H54 (cell line): ENCODE measurements at places on chromosomes 6 and 20.

GRCh38 chr6:154954347-154954746, 40.8 kb upstream of the TIAM2 start:
- no peak for DNase-seq

- DNase-seq: no peak
These were observed 251.4 kb downstream of the SOD2 start for GRCh38 chr6:159441704-159441981.

DNA sequence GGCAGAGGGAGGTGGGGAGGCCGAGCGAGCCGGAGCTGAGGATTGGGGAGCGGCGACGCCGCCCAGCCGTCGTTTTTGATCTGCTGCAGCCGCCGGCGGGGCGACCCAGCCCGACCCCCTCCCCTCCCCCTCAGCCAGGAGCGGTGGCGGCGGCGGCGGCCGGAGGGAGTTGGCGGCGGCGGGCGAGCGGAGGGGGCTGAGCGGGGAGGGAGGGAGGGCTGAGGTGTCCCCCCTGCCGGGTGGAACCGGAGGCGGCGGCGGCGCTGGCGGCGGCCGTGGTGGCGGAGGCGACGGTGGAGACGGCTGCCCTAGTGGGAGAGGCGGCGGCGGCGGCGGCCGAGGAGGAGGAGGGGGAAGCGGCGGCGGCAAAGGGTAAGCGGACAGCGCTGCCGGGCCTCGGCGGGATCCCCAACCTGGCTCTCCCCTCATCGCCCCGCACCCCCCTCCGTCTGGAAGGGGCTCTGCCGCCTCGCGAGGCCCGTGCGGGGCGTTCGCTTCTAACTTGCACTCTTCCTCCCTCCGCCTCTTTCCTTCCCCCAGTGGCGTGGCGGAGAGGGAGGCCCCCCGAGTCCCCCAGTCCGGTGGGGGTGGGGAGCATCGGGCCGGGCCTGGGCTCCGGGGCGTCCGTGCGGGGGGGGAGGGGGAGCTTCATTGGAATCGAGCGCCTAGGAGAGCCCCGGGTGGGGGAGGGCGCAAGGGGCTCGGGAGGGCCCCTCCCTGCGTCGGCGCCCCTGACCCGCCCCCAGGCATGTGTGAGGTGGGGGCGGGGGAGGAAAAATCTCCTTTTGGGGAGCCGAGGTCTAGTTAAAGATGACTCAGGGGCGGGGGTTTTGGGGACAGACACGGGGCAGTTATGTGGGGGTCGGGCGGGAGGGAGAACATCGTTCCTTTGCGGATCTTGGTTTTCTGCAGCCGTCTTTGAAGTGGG, at the start of gene TAB2:
TAB2 (plus strand) TSS at position 69 of the 928 bp plus-strand sequence. CDS start 52,286 bp downstream, outside the sequence.
- no peak for DNase-seq

GRCh38 chr6:14178083-14178445, 60.5 kb downstream of the CD83 start:
- DNase-seq: no peak

DNA sequence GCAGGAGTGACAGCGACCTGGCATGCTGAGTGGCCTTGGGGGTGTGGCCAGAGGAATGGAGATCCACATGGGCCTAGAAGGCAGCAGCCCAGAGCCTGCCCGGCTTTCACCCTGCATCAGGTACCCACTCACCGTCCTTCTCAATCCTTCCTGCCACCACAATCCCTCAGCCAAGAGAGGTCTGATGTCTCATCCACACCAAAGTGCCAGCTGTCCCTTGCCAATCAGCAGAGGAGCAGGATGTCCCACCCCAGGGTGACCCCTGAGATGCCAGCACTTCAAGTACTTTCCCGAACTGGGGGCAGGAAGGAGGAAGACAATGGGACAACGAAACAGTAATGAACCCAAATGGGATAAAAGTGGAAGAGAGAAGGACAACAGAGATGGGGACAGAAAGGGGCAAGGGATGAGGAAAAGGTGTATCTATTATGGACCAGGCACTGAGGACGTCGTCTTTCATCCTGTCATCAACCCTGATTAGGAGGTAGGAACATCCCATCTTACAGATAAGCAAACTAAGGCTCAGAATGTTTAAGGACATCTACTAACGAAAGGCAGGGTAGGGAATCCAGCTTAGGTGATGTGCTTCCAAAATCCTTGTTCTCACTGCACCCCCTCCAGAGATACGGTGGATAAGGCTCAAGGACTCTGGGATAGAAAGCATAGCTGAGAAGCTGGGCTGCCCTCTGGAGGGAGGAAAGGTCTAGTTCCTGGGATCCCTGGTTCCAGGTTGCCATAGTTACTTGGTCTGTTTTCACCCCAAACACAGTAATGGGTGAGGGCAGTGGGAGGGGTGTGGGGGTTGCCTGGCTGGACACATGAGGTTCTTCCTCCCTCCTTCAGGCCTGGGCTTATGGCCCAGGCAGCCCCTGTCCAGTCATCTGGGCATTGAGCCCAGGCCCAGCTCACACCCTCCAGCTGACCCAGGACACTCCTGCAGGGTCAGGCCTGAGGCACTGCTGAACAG, 4.5 kb upstream of the TNXB start:
- peak; percentile 83 for DNase-seq

GRCh38 chr20:14445310-14445709, 107.9 kb upstream of the FLRT3 start:
- DNase-seq: no peak

DNA sequence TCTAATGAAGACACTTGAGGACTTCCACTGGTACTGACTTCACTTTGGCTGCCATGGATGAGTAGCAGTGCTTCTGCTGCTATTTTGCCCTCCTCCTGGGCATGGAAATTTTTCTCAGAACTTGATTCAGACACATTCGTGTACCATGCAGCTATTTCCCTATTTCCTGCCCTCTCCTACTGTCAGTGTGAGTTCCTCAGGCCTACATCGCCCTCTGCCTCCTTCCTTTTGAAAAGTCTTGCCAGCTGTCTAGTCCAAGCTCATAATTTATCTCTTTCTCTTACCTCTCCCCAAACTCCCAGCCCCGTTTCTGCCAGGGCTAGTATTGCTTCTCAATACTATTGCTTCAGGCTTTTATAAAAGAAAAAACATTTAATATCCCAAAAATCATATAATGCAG, 470.2 kb downstream of the ADGRB3 start:
- no peak for DNase-seq

DNA sequence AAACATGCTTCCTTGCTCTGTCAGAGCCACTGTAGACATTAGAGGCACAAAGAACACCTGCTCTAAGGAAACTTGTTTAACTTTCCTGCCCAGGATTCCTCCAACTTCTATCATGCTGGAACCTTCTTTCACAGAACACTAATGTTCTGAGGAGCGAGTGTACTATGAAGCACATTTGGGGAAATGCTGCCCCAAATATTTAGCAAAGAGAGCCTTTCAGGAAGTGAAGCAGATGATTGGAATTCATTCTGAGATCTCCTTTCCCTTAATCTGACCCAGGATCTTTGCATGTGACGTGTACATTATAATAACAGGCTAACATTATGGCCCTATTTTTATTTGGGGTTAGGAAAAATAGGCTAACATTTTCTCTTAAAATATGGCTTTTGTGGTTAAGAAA, 21.0 kb upstream of the FYN start:
- DNase-seq: no peak

DNA sequence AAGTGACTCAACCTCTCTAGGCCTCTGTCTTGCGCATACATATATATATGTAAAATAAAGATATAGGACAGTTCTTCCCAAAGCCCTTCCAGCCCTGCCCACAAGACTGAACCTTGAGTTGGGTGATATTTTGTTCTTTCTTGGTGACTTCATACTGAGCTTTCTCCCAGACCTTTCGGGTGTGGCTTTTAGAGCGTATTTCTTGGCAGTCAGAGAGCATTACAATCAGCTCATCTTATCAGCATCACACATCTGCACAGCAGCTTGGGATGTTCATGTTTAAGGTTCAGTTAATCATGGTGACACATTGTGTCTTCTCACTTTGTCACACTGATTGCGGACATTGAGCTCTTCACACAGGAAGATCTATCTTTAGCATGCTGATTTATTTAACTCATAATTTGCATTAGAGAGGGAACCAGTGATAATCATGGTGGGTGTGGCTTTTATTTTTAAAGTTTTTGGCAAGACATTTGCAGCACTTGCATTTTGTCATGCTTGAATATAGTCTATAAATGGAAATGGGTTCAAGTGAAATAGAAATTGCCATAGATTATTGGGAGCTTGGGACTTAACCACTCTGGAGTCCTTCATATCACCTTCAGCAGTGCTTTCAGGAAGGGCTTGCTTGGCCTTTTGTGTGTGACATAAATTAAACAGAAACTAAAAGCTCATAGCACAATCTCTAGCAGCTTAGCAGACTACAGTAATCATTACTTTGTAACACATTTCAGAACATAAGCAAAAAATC, 8.3 kb downstream of the KIF3B start:
- no peak for DNase-seq

GRCh38 chr6:139533573-139534471, 159.4 kb upstream of the CITED2 start:
- no peak for DNase-seq

DNA sequence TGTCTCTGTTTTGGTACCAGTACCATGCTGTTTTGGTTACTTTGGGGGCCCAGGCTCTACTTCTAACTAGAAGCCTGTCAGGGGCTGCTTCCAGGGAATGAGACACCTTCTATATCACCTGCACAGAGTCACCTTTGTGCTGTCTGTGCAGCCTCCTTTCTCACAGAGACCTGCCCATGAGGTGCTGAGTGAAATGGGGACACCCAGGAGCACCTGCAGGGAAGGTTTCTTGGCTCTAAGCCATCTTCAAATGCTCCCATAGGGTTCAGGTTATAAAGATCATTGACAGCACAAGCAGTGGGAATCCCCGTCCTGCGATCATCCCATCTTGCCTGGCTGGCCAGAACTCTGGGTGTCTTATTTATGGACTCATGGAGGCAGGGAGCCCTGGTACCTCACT, 19.1 kb downstream of the GABRR2 start:
- DNase-seq: no peak

DNA sequence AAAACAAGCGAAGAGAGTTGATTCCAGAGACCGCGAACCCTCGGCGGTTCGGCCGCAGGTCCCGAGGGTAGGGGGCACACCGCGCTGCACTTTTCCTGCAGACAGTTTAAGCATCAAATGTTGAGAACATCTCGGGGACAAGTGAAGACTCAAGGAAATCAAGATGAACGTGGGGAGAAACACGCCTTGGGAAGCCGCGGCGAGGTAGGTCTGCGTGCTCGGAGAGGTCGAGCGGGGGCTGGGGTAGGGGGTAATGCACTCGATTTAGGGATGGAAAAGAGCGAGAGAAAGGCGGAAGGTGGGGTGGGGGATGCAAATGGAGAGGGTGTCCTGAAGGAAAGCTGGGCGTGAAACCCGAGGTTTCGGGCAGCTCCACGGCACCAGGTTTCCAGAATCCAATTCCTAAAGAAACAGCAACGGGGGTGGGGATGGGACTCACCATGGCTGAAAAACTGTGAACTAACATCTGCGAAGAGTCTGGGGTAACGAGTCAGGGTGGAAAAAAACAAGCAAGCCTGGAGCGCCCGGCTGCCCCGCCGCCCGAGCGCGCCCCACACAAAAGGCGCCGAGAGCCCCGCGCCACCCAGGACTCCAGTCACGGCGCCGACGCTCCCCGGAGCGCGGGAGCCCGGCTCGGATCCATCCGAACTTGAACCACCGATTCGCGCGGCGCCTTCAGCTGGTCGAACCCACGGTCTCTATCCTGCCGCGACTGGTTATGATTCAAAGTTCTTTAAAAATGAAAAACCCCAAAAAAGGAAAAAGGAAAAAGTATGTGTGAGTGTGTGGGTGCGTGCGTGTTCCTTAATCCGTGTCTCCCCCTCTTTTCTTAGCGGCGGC, 3.5 kb downstream of the TFAP2A start:
- no peak for DNase-seq

DNA sequence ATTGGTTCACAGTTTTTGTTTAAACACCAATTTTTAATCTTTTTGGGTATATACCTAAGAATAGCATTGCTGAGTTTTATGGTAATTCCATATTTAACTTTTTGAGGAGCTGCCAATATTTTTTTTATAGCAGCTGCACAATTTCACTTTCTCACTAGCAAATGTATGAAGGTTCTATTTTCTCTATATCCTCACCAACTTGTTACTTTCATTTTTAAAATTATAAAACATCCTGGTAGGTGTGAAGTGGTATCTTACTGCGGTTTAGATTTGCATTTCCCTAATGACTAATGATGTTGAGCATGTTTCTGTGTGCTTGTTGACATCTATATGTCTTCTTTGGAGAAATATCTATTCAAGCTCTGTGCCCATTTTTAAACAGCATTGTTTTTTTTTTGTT, 452.1 kb downstream of the GRIK2 start:
- DNase-seq: no peak

- DNase-seq: peak; percentile 67
These were observed 182.7 kb upstream of the SALL4 start for GRCh38 chr20:51985013-51985415.

DNA sequence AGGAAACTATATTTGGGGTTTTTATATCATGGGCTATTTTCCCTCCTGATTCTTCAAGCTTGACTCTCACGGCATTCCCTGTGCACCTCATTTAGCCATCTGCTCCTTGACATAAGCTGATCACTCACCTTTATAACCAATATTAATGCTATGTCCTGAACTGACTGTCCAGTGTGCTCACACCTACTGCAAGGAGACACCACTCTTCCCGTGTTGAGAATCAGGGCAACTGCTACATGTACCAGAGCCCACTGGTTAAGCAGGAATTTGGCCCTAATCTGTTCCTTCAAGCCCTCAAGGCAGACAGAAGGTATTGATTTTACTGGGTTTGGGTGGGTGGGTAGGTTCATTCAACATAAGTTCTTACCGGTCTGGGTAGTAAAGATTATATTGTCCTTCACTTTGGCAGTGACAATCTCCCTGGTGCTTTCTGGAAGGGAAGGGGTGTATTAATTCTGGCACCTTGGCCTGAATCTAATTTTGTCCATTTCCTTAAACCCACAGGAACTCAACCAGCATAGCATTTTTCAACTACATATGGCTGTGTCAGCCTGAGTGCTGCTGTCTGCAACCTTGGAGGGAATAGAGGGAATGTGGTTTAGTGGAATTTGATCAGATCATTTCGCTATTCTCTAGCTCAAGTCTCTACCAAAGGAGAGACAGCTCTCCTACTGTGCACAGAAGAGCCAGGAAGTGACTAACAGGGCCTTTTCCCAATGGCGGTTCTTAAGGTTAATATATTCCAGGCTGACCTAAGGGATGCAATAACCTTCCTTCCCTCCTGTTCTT, 293.2 kb downstream of the BTBD9 start:
- peak; percentile 60 for DNase-seq

DNA sequence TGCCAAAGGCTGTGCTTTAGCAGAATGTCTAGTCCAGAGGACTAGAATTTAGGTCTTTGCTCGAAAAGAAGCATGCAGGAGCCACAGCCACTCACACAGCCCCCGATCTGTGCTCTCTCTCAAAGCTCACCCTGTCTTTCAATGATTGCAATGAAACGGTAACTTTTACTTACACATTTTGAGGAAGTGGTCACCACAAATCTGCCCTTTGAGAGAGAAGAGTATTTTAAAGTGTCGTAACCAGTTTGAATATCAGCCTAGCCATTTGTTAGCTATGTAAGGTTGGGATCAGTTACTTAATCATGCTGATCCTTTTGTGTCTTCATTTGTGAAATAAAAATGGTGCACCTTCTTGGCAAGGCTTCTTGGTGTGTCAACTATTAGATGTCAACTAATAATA, 209.0 kb downstream of the TFAP2A start:
- no peak for DNase-seq

- DNase-seq: no peak
These were observed 134.0 kb upstream of the SNX9 start for GRCh38 chr6:157688960-157689599.

- DNase-seq: no peak
These were observed 2.4 kb upstream of the GCLC start for GRCh38 chr6:53547166-53547810.
